Spinal cord (tissue), 10 donors: ENCODE measurements at places on chromosomes 4 and X. TPM values are rescaled to one million over a fixed set of nuclear protein-coding genes. Genes with fewer than 3 reads are reported as not detected.

The NOX1 gene
- total RNA-seq, result not detected

The TASL gene
- total RNA-seq, result 1.8 TPM

The CPLX1 gene
- 15.4 TPM for total RNA-seq

The LIMCH1 gene
- total RNA-seq, result 64.9 TPM

The SAP30 gene
- 29.0 TPM for total RNA-seq

The IGSF1 gene
- total RNA-seq, result 12.3 TPM

The HELT gene
- total RNA-seq, result not detected

The GLRA3 gene
- total RNA-seq, result 41.1 TPM

GRCh38 chrX:24426340-24426913, 38.7 kb upstream of the PDK3 start:
- no peak for DNase-seq

- no peak for DNase-seq
These were observed 47.1 kb downstream of the FAM13A start for GRCh38 chr4:89009761-89010369.

DNA sequence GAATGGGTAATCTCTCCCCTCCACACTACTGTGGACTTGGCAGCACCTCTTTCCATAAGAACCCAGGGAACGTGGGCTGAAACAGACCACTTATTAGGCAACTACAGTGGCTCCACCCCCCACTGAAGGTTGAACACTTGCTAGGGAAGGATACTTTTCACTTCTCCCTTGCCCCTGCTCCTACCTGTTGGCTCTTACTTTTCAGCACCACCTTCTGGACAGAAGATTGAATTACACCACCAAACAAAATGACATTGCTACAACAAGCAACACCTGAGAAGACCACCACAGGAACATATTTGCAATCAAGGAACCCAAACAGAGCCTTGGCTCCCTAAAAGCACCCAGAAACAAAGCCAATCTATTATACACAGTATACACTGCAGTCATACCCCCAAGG, 132.1 kb upstream of the CXCL13 start:
- no peak for DNase-seq

DNA sequence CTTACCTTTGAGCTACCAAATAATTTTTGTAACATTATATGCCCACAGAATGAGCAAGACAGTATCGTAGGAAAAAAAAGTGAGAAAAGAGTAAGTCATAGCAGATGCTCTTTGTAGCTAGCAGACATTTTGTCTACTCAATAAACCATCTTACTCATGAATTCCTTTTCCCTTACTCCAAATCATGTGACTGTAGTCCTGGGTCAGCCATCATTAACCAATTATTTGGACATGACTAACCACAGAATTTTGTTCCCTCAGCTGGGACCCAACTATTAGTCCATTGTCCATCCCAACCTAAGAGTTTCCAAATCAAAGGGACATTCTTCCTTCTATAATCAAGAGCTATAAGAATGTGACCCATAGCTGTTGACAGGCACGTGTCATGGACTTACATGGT, 11.4 kb downstream of the UBE2D3 start:
- DNase-seq, result no peak

- no peak for DNase-seq
These were observed 70.2 kb downstream of the TBL1X start for GRCh38 chrX:9535101-9535500.

GRCh38 chrX:120790118-120790517, 85.5 kb downstream of the CT47B1 start:
- DNase-seq, result peak; percentile 71

- DNase-seq, result no peak
These were observed 1231.3 kb upstream of the PRKX start for GRCh38 chrX:4944767-4945166.

DNA sequence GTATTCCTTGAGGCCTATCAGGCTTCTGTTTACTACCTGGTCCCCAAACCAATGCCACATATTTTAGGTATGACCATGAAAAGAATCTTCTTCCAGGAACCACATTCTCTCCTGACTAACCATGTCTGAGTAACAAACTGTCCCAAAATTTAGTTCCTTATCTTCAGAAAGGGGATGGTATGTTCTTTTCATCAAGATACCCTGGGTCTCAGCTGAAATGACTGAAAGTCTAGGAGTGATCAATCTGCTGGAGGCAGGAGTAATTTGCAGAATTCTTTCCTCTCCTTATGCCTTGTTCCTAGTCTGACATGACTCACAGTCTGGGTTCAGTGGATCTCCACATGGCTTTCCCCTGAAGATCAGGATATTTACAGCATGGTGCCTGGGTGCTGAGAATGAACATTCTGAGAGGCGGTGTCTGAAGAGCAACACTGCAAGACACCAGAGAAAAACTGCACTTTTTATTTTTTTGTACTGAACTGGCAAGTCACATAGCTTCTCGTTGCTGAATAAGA, 665.5 kb downstream of the TLL1 start:
- no peak for DNase-seq

- no peak for DNase-seq
These were observed 216.9 kb downstream of the PTTG2 start for GRCh38 chr4:38177035-38177546.

- no peak for DNase-seq
These were observed 3.4 kb downstream of the RAB33B start for GRCh38 chr4:139457318-139457717.

- DNase-seq, result no peak
These were observed 329.9 kb downstream of the SMARCA1 start for GRCh38 chrX:129193357-129193756.

DNA sequence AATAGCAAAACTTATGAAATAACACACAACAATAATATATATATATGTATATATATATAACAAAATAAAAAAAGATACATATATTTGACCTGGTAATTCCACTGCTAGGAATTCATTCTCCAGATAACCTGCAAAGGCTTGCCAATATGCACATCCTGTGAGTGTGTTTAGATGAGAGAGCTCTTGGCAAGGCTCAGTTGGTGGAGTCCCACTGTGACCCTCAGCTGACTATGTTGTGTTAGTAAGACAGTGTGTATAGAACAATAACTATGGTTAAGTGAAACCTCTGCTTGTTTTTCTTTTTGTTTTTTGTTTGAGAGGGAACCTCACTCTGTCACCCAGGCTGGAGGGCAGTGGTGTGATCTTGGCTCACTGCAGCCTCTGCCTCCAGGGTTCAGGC, 39.5 kb upstream of the RBMX start:
- DNase-seq, result no peak

DNA sequence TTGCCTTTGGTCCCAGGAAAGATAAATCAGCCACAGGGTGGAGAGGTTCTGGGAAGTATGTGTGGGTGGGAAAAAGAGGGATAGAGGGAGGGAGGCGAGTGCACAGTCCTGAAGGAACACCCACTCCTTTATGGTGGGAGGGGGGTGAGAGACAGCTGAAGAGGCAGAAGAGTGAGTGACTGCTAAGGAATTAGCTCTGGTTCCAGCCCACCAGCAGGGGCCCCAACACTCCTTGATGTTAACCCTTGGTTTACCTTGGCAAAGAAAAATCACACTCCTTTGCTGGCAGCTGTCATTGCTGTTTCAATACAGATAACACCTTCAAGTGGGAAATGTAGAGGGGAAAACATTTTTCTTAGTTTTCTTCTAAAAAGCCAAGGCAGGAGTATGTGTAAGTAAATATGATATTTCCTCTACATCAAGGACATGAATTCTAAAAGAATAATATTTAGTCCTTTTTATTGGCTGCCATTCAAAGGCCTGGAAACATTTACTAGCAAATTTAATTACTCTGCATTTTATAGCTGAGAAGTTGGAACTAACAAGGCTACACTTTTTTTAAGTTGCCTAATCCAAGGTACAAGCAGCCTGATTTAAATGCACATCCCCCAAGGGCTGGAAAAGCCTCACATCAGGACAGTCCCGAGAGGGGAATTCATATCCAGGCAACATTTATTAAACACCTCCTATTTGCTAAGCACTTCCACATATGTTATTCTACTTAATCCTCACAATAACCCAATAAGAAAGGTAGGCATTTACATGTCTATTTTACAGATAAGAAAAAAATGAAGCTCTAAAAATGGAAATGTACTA, 81.7 kb downstream of the HS6ST2 start:
- DNase-seq, result no peak

DNA sequence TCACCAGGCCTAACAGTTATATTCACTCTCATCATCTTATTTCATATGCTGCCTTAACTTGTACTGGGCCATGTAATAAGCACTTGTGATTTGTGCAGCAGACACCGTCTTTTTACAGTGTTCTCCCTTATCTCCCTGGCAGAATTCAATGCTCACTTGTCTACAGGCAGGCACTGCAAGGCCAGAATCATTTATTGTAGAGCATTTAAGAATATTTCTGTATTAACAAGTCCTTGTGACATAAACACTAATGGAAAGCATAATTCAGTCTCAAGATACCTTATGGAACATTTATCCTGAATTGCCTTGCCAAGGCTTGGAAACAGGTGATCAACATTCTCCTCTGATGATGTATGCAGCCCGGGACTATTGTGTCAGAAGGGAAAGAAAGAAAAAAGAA, 808.9 kb downstream of the STPG2 start:
- DNase-seq, result no peak

DNA sequence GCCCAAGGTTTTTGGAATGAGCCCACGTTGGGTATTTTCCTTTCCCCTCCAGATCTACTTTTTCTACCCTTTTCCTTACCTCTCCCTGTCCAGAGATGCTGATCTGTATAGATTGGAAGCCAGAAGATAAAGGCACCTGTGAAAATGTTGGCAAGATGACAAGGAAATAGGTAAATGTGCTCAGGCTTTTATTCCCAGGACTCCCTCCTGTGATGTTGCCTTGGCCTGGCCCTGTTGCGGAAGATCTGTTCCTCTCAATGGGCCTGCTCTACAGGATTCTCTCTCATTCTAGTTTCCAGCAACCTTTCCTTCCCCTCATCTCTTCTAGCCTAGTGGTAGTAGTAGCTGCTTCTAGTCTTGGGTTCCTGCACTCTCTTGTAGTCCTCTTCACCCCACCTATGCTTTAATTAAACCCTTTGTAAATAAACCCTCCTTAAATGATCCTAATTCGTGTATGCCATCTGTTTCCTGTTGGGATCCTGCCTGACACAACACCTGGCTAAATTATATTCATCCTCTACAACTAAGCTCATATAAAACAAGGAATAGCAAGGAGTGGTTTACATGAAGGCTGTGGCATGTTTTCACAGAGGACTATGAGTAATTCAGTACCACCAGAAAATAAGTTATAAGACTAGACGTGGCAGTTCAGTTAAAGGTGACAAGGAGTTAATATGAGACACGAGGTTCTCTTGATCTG, 95.7 kb upstream of the MAOA start:
- no peak for DNase-seq

- DNase-seq, result no peak
These were observed 132.2 kb upstream of the FAM47B start for GRCh38 chrX:34810364-34810763.
